ENCODE measurements at places on chromosomes 5 and 9.

DNA sequence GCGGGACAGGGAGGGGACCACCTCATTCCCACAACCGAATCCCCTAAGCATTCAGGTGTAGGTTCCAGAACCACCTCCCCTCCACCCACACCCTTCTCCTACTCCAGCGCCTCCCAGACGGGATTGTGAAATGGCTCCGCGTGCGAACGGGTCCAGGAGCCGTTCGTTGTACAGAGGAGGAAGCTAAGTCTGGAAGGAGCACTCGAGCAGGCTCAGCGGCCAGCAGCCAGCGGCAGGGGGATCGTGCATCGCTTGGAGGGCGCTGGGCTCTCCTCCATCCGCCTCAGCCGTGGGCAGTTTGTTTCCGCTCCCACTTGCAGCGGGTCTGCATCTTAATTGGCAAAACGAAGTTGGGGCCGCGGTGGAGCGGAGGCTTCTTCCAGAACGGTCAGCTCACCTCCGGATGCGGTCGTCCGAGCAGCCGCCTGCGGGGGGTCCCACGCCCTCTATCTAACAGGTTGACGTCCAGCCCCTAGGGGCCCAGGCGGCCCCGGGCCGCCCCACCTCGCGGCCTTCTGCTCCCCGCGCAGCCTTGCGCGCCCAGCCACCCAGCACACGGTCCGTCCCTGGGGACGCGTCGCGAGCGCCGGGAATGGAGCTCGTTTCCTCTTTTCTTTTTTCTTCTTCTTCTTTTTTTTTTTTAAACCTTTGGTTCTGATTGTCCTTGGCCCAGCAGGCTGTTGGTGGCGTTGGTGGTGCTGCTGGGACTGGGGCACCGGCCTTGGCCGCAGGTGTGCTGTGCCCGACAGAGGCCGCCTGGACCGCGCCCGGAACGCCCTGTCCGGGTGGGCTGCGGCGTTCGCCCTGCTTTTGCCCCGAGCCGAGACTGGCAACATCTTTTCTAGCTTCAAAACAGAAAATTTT is 3.9 kb upstream of the BARX1 start:
- no peak for DNase-seq

- DNase-seq: no peak
Measured at GRCh38 chr5:67537439-67538148, 341.0 kb upstream of the CD180 start.

DNA sequence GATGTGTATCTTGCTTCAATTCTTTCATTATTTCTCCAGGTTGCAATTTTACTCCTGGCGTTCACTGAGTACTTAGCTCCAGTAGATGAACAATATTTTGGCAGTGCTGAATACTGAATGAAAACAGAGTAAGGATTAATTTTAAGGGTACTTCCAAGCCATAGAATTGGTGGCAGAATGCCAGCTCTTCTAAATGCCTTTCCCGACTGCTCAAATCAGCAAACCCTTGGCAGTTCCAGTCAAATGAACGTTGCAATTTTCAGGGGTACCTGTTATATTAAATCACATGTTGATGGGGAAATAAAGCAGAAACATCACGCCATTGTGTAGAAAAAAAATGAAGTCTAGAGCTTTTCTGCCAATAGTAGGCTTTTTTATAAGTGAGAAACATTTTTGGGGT is 282.4 kb upstream of the RPS23 start:
- DNase-seq: no peak

GRCh38 chr5:5347442-5347841 is 75.0 kb upstream of the ICE1 start:
- DNase-seq: no peak

- no peak for DNase-seq
Measured at GRCh38 chr9:103530934-103531333, 535.8 kb downstream of the CYLC2 start.

Data from hematopoietic multipotent progenitor cell treated with erythropoietin and hydrocortisone succinate and interleukin-3 and kit ligand, for 6 days (in vitro differentiated cells).